Tibial nerve (tissue), 4 donors: ENCODE measurements at places on chromosomes 2 and 18. TPM values are rescaled to one million over a fixed set of nuclear protein-coding genes. Genes with fewer than 3 reads are reported as not detected.

DNA sequence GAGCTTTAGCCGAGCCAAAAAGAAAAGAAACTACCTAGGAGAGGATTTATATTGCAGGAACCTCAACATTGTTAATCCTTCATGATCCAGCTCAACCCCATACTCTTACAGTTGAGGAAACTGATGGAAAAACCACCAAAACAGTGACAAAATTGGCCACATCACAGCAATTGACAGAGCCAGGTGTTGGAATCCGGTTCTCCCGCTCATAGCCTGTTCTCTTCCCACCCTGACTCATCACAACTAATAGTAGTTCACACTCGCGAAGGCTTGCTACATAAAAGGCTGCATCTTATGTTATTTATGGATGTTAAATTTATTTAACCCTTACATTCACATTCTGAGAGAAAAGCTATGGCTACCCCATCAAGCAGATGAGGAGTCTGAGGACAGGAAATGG is 33.7 kb downstream of the SLC9A4 start:
- no peaks in the 10 kb centered on the region for H3K4me1 ChIP-seq
- H3K4me3 ChIP-seq: no peak overlapping the region
- DNase-seq: no peak
- no peaks in the 10 kb centered on the region for H3K36me3 ChIP-seq
- H3K27ac ChIP-seq: no peak overlapping the region

DNA sequence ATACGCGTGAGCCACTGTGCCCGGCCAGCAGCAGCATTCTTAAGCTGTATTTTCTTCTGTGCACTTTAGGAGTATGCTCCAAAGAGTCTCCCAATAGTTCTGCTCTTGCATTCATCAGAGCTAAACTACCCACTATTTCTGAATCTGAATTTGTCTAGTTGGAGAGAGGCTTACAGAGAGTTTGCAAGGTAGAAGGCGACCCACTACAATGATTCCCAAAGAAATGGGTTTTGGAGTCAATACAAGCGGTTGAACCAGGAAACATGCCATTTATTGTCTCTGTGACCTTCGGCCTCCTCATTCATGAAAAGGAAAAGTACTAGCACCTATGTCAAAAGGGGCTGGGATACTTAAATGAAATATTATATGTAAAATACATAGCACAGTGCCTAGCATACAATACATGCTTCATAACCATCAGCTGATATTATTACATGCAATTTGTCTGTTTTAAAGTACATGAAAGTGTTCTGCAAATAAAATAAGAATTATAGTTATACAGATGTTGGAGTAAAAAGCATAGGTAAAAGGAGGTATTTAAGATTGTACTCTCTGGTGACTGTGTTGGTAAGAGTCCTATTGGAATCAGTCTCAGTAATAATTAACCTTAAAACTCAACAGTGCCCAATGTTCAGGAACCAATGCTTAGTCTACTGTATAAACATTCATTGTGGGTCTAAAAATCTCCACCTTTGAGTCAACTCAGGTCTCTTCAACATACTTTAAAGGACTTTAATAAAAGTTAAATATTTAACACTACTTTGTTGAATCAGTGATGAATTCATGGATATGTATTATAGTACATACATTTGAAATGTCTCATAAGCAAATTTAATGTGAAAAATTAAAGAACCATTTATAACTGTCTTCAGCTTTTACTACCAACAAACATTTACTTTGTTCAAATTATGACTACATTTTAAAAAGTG is 89.8 kb upstream of the GRB14 start:
- no peaks in the 10 kb centered on the region for H3K4me1 ChIP-seq
- H3K4me3 ChIP-seq: no peak overlapping the region
- no peaks in the 10 kb centered on the region for H3K36me3 ChIP-seq
- no peaks in the 10 kb centered on the region for H3K27me3 ChIP-seq
- H3K27ac ChIP-seq: no peak overlapping the region
- no peak for DNase-seq

DNA sequence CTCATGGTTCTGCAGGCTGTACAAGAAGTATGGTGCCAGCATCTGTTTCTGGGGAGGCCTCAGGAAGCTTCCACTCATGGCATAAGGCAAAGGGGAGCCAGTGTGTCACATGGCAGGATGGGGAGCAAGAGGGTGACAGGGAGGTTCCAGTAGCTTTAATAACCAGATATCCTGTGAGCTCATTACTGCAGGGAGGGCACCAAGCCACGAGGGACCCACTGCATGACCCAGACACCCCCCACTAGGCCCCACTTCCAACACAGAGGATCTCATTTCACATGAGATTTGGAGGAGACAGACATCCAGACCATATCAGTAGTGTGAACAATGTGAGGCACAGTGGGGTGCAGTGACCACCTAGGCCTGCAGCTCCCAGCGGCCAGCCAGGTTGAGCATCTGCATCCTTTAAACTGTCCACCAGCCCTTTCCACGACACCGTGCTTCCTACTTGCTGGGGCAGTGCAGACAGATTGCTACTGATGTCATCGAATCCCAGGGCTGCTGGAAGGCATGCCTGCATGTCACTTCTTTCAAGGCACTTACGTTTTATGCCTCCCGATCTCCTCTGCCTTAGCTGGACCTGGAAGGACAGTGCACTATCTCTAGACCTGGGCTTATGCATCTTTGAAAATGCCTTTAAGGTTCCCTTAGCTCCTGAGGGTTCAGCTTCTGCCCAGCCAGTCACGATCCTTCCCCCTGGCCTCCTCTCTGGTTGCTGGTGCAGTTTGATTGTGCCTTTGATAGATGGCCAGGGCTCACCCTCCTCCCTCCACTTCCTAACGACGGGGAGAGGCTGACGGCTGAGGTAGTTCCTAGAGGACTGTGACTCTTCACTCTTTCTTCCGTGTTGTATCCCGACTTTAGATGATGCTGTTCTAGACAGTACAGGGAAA is 174.3 kb downstream of the FAM210A start:
- no peaks in the 10 kb centered on the region for H3K27me3 ChIP-seq
- no peak overlapping the region for H3K27ac ChIP-seq
- no peak for DNase-seq
- H3K4me1 ChIP-seq: no peaks in the 10 kb centered on the region

- H3K27ac ChIP-seq: no peak overlapping the region
- H3K4me1 ChIP-seq: no peaks in the 10 kb centered on the region
- DNase-seq: no peak
- no peaks in the 10 kb centered on the region for H3K36me3 ChIP-seq
Observed at GRCh38 chr2:98899041-98899702, 36.9 kb downstream of the CRACDL start.

- no peaks in the 10 kb centered on the region for H3K4me1 ChIP-seq
- no peak overlapping the region for H3K27ac ChIP-seq
- H3K27me3 ChIP-seq: no peaks in the 10 kb centered on the region
- H3K4me3 ChIP-seq: no peak overlapping the region
- no peak for DNase-seq
Observed at GRCh38 chr18:30852980-30853379, 189.6 kb downstream of the DSC3 start.

DNA sequence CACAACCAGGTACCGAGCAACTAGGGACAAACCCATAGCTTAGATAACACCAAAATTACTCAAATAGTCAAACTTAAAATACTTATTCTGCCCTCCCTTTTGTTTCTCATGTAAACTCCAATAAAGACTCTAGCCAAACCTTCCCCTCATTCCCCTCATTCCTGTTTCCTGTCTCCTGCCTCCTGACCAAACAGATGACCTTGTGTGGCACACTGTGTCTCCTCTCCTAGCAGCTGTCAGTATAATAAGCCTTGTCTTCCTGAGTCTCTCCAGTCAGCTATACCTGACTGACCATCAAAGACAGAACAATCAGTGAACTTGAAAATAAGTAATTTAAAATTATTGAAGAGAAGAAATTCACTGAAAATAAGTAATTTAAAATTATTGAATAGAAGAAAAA is 14.3 kb downstream of the SULT1C4 start:
- no peak overlapping the region for H3K4me3 ChIP-seq
- no peak overlapping the region for H3K27ac ChIP-seq
- H3K4me1 ChIP-seq: no peaks in the 10 kb centered on the region

GRCh38 chr2:129087133-129087813 is 768.6 kb upstream of the HS6ST1 start:
- H3K27ac ChIP-seq: no peak overlapping the region
- DNase-seq: peak; percentile 61
- H3K36me3 ChIP-seq: no peaks in the 10 kb centered on the region
- H3K4me1 ChIP-seq: no peaks in the 10 kb centered on the region
- H3K27me3 ChIP-seq: no peaks in the 10 kb centered on the region
- no peak overlapping the region for H3K4me3 ChIP-seq

DNA sequence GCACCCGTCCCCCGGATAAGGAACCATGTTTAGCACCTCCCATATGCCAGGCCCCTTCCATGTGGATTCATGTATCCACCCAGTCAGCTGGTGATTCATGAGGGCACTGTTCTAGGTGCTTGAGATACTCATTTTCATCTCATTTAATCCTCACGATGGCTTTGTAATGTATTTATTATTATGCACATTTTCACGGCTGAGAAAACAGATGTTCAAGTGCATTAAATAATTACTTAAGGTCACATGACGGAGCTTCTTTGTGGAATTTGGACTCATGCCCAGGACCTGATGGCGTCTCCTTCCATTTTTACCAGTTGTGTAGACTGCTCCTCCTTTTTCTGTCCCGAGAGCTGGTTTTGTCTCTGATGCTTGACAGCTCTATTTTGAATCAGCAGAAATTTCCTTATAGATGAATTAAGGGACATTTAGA is 72.2 kb upstream of the RBM44 start:
- H3K36me3 ChIP-seq: no peaks in the 10 kb centered on the region
- H3K27ac ChIP-seq: peak overlapping the region; percentile 25
- H3K27me3 ChIP-seq: no peaks in the 10 kb centered on the region
- H3K4me1 ChIP-seq: peaks cover 22% of the 10 kb centered on the region
- H3K4me3 ChIP-seq: no peak overlapping the region

DNA sequence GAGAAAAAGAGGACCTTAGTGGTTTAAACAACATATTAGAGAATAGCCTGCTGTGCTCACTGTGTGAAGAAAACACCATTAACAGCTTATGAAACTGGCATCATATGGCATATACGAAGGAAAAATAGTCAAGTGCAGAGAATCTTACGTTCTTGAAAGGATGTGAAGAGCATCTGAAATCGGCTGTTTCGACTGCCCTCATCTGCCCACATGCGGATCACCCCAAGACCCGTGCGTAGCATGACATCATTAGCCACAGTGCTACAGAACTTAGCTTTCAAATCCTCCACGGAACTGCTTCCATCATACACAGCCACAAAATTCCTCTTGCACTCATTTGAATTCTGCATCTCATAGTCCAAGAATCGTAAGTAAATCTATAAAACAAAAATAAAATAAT is 84.3 kb downstream of the NETO1 start:
- no peaks in the 10 kb centered on the region for H3K27me3 ChIP-seq
- H3K36me3 ChIP-seq: no peaks in the 10 kb centered on the region
- no peak for DNase-seq
- no peak overlapping the region for H3K27ac ChIP-seq
- no peak overlapping the region for H3K4me3 ChIP-seq

GRCh38 chr2:240672076-240672700 is 10.5 kb downstream of the AQP12B start:
- peaks cover 2% of the 10 kb centered on the region for H3K27me3 ChIP-seq
- no peak overlapping the region for H3K4me3 ChIP-seq
- H3K27ac ChIP-seq: no peak overlapping the region
- H3K36me3 ChIP-seq: no peaks in the 10 kb centered on the region

SRD5A2 gene
- total RNA-seq: not detected

UGT1A4 gene
- not detected for total RNA-seq
